ENCODE measurements at places on chromosomes 13 and 19. TPM values are rescaled to one million over a fixed set of nuclear protein-coding genes. Genes with fewer than 3 reads are reported as not detected.

- H3K4me3 ChIP-seq: no peak overlapping the region
- no peak for DNase-seq
- no peak overlapping the region for H3K27ac ChIP-seq
- peaks cover 3% of the 10 kb centered on the region for H3K4me1 ChIP-seq
- H3K27me3 ChIP-seq: no peaks in the 10 kb centered on the region
These were observed 16.7 kb downstream of the TMTC4 start for GRCh38 chr13:100657881-100658315.

Gene PEAK3
- total RNA-seq: 0.38 TPM

- peaks cover 1% of the 10 kb centered on the region for H3K27me3 ChIP-seq
- DNase-seq: no peak
- H3K4me3 ChIP-seq: no peak overlapping the region
- H3K36me3 ChIP-seq: no peaks in the 10 kb centered on the region
- H3K4me1 ChIP-seq: no peaks in the 10 kb centered on the region
- no peak overlapping the region for H3K27ac ChIP-seq
These were observed 490.5 kb upstream of the SLC10A2 start for GRCh38 chr13:103556681-103557080.

DNA sequence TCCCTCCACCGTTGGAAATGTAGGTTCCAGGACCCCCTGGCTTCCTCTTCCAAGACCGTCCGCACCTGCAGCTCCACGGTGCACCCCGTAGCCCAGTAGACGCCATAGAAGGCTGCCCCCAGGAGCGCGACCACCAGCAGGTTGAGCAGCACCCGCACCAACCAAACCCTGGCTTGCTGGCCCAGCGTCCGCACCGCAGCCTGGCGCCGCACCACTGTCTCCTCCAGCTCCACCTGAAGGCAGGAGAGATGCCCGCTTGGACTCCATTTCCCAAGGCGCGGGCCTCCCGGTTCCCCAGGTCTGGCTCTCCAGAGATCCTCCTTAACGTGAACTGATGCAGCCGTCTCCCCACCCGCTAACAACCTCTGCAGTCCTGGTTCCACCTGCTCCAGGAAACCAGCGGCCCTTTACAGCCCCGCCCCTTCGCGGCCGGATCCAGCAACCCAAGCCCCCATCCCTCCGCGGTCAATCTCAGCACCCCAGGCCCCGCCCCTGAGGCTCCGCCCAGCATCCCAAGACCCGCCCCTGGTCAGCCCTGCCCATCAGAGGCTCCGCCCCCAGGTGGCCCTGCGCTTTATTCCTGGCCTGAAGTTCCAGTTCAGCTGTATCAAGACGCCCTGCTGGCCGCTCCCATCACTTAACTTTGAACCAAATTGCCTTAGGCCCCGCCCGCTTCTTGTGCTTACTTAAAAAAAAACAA lies 5.0 kb upstream of the LENG1 start:
- peaks cover 30% of the 10 kb centered on the region for H3K4me1 ChIP-seq
- no peak for DNase-seq
- no peaks in the 10 kb centered on the region for H3K27me3 ChIP-seq
- peak overlapping the region; percentile 42 for H3K4me3 ChIP-seq
- H3K36me3 ChIP-seq: no peaks in the 10 kb centered on the region

Gene IGFL3
- total RNA-seq: 1.1 TPM

DNA sequence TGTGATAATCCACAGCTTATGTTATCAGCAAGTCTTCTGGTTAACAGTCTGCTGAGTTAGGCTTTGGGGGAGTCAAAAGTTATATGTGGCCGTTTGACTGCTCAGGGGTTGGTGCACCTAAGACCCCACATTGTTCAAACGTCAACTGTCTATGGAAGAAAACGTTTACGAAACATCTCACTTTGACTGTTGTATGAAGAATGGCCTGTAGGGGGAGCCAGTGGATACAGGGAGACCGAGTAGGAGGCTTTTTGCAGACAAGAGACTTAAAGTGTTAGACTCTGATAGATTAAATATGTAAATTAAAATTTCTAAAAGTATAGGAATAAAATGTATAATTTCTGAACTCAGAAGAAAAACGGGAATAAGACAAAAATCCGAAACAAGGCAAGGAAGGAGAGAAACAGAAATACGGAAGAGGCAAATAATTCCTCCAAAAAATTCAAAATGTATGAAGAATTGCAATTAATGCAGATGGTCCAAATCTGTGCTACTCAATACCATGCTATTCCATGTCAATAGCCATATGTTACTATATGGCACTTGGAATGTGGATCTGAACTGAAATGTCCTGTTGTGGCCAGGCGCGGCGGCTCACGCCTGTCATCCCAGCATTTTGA lies 37.8 kb downstream of the TNFSF14 start:
- no peaks in the 10 kb centered on the region for H3K36me3 ChIP-seq
- H3K4me1 ChIP-seq: peaks cover 8% of the 10 kb centered on the region
- peak overlapping the region; percentile 17 for H3K27ac ChIP-seq
- no peak for DNase-seq

DNA sequence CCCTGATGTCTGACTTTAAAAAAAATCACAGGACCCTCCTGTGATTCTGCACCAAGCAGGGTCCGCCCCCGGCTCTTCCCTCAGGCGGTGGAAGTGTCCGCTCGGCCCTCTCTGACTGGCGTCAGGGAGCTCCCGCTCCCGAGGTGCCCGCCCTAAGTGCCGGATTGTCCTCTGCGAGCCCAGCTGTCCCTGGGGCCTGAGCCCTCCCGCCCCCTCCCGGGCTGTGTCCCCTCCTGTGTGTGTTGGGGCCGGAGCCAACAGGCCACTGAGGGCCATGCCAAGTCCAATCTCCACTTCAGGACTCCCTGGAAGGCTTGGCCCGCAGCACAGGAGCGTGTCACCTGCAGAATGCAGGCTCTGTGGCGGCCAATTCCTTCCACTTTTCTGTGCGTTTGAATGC lies 25.4 kb downstream of the MAP2K2 start:
- H3K27ac ChIP-seq: no peak overlapping the region
- DNase-seq: no peak
- no peak overlapping the region for H3K4me3 ChIP-seq
- H3K4me1 ChIP-seq: no peaks in the 10 kb centered on the region
- H3K27me3 ChIP-seq: no peaks in the 10 kb centered on the region

DNA sequence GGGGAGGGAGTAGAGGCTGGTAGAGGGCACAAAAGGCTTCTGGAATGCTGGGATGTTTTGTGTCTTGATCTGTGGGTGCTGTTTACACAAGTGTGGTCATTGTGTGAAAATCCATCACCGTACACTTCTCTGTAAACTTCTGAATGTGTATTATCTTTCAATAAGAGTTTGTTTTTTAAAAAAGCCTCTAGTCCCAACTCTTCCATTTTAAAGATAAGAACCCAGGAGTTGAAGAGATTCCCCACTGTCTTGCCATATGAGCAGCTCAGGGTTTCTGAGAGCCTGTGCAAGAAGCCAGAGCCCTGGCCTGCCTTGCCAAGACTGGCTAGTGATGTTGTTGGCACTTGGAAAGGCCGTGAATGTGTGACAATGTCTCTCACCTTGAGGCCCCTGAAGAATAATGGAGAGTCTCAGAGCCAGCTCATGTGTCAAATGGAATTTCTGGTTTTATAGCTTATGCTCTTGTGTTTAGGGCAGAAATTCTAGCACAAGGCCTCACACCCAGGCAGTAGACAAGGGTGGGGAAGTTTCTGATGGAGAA lies 57.5 kb upstream of the NPAS1 start:
- no peak for DNase-seq
- no peaks in the 10 kb centered on the region for H3K27me3 ChIP-seq
- peaks cover 46% of the 10 kb centered on the region for H3K4me1 ChIP-seq
- peaks cover 3% of the 10 kb centered on the region for H3K36me3 ChIP-seq
